Hematopoietic multipotent progenitor cell treated with erythropoietin and hydrocortisone succinate and interleukin-3 and kit ligand, for 8 days (in vitro differentiated cells): ENCODE measurements at places on chromosomes 4 and X.

DNA sequence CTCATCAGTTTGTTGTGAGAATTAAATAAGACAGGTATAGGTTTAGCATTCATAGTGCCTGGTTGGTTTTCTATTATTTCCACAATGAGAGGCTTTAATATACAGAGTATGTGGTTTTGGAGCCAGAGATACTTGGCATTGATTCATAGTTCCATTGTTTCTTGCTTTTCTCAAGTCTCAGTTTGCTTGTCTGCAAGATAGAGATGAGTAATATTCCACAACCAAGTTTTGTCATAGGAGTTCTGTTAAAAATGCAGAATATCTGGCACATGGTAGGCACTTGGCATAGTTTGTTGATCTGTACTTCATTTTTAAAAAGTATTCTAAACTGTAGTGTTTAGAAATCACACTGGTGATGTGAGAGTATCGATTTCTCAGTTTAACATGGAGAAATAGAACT lies 37.5 kb upstream of the EDA2R start:
- no peak for DNase-seq

- DNase-seq, result no peak
These were observed 12.5 kb upstream of the BRS3 start for GRCh38 chrX:136475236-136475635.

DNA sequence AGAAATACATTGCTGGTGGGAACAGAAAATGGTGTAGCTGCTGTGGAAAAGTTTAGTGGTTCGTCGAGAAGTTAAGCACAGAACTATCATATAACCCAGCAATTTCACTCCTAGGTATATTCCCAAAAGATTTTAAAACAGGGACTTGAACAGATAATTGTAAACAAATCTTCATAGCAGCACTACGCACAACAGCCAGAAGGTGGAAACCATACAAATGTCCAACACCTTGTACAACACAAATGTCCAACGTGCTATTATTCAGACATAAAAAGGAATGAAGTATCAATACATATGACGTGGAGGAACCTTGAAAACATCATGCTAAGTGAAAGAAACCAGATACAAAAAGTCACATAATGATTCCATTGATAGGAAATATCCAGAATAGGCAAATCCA lies 37.9 kb downstream of the CUL4B start:
- no peak for DNase-seq

GRCh38 chr4:80143307-80143679 lies 54.0 kb upstream of the PRDM8 start:
- DNase-seq, result peak; percentile 88

DNA sequence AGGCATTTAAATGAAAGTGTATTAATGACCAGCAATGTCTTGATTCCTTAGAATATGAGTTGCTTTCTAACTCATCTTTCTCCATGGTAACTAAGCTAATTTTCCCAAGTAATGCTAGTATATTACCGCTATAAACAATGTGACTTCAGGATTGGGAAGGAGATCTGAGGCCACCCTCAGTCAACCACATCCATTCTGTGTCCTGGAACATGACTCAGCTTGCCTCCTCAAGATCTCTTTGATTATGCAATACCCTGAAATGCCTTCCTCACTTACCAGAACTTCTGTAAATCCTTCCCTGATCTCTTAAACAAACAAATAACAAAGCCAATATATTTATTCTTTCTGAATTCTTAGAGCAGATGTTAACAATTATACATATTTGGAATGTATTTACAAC lies 1495.5 kb downstream of the PCDH18 start:
- DNase-seq, result no peak

GRCh38 chrX:136199365-136199764 lies 51.8 kb downstream of the MAP7D3 start:
- no peak for DNase-seq

GRCh38 chrX:106144755-106145639 lies 23.1 kb upstream of the PWWP3B start:
- peak; percentile 29 for DNase-seq

- peak; percentile 3 for DNase-seq
These were observed 736.1 kb upstream of the ADGRL3 start for GRCh38 chr4:60463857-60464502.

DNA sequence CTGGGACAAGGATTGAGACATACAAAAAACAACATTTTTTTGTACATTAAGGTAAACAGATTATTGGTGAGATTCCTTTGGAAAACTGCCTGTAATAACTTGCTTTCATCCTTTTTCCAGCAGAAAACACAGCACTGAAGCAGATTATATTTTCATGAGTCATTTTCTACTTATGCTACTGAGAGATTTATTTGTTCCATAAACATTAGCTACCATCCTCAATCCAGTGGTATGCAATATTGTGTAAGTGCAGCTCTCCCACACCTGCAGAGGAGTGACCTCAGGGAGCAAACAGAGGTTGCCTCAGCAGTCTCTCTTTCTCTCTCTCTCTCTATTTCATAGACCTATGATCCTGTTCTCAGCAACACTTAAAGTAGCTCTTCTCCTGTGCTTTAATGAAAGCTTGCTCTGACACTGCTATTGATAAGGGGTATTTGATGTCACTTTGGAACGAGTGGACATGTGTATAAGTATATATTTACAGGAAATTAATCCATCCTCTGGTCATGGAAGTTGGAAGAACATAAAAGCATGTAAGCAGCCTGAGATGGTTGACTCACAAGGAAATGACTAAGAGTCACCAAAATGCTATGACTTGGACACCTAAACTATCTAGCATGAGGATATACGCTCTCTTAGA lies 163.7 kb upstream of the SPANXC start:
- DNase-seq, result no peak

DNA sequence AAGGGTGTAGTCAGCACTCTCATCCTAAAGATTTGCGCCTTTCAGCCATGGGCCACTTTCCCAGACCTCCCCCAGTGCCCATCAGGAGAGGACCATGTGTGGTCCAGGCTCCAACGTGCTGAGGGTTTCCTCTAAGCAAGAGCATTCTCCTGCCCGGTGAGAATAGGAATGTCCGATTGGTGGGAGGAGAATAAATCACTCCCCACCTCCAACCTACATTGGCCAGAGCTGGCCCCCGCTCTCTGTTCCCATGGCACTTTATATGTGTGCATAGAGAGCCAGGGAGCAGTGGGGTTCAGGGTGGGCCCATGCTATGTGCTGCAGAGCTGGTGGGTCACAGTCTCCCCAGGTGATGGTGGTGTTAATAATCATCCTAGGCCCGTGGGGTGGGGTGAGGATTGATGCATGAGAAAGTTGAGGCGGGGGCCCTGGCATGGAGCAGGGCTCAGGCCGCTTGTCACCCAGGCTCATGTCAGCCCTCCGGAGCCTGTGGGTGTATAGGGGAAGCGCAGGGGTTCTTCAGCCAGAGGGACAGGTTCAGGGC lies 6.8 kb upstream of the SORCS2 start:
- no peak for DNase-seq

- DNase-seq, result no peak
These were observed 22.7 kb upstream of the SPACA5B start for GRCh38 chrX:48107717-48108116.

DNA sequence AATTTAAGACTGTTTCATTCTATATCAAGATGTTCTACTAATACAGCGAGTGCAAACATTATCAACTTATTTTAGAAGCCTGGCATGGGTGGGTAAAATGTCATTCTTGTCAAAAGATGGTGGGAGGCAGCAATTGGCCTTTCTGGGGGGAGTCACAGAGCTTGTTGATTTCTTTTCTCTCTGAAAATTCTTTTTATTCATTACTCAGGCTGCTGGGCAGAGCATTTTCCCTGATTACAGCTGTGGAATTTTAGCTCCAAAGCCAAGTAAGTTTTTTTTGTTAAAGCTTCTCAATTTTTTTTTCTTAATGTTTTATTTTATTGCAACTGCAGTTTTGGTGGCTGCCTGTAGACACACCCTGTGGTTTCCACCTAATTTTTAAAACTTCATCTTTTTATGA lies 50.4 kb downstream of the GPC4 start:
- DNase-seq, result no peak
